ENCODE measurements at places on chromosomes 6 and 20. TPM values are rescaled to one million over a fixed set of nuclear protein-coding genes. Genes with fewer than 3 reads are reported as not detected.

The GCLC gene
- 32.2 TPM for total RNA-seq

The PRDM13 gene
- total RNA-seq: not detected

The TSPO2 gene
- not detected for total RNA-seq

The ZKSCAN8 gene
- total RNA-seq: 30.7 TPM

The GJA10 gene
- total RNA-seq: not detected

The C6orf58 gene
- not detected for total RNA-seq

The VIP gene
- total RNA-seq: not detected

GRCh38 chr6:62324834-62325233 lies 38.8 kb upstream of the KHDRBS2 start:
- no peaks in the 10 kb centered on the region for H3K36me3 ChIP-seq
- H3K27me3 ChIP-seq: no peaks in the 10 kb centered on the region
- no peak overlapping the region for H3K27ac ChIP-seq
- H3K4me3 ChIP-seq: no peak overlapping the region

DNA sequence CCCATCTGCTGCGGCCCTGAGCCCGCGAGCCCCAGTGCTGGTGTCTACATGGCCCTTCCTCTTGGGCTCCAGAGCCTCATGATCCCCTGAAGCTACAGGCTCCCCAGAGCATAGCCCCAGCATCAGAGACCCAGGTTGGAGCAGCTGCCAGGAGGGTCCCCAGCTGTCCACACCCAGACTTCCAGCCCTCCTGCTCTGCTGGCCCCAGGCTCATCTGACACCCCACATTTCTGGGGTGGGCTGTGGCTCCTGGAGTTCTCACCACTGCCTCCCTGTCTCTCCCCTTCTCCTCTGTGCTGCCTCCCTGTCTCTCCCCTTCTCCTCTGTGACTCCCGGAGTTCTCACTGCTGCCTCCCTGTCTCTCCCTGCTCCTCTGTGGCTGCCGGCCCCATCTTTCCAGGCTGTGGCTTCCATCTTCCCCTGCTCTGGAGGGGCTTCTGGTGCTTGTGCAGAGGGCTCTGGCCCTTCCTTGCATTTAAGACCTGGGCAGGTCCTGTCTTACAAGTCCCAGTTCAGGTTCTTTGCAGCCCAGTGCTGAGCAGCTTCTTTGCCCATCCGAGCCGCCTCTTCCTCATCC lies 108.1 kb downstream of the ERMARD start:
- no peaks in the 10 kb centered on the region for H3K27me3 ChIP-seq
- peaks cover 12% of the 10 kb centered on the region for H3K4me1 ChIP-seq
- no peak overlapping the region for H3K4me3 ChIP-seq
- DNase-seq: no peak
- H3K36me3 ChIP-seq: peaks cover 2% of the 10 kb centered on the region

DNA sequence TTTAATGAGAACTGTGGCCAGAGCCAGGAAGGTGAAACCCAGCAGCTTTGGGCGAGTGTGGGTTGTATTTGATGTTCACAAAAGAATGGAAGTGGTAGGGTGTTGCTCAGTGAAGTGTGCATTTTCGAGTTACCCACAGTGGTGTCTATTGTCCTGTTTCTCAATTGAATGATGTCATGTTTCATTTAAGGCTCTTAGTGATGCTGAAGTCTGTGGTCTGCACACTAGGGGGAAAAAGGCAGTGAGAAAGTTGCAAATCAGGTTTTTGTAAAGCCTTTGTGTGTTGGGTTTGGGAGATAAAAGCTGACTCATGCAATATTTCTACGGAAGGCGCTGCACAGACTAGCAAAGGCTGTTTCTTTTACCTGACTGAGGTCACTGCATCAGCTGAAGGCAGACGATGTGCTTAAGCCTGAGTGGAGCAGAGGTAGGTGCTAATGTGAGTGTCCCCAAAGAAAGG lies 121.1 kb downstream of the PLEKHG1 start:
- H3K27ac ChIP-seq: no peak overlapping the region
- H3K36me3 ChIP-seq: no peaks in the 10 kb centered on the region
- H3K4me3 ChIP-seq: no peak overlapping the region
- no peak for DNase-seq
- peaks cover 9% of the 10 kb centered on the region for H3K4me1 ChIP-seq

- peaks cover 33% of the 10 kb centered on the region for H3K4me1 ChIP-seq
- no peaks in the 10 kb centered on the region for H3K27me3 ChIP-seq
- DNase-seq: no peak
- H3K36me3 ChIP-seq: no peaks in the 10 kb centered on the region
- no peak overlapping the region for H3K4me3 ChIP-seq
- peak overlapping the region; percentile 31 for H3K27ac ChIP-seq
These were observed 44.9 kb upstream of the TLDC2 start for GRCh38 chr20:36830791-36831691.

GRCh38 chr6:83061190-83061589 lies 4.5 kb downstream of the UBE3D start:
- H3K27ac ChIP-seq: no peak overlapping the region
- H3K36me3 ChIP-seq: peaks cover 2% of the 10 kb centered on the region
- no peak overlapping the region for H3K4me3 ChIP-seq
- H3K27me3 ChIP-seq: no peaks in the 10 kb centered on the region

GRCh38 chr6:43368259-43369160 lies 937 bp downstream of the ZNF318 start:
- no peak for DNase-seq
- H3K4me3 ChIP-seq: peak overlapping the region; percentile 80
- peak overlapping the region; percentile 61 for H3K27ac ChIP-seq
- peaks cover 12% of the 10 kb centered on the region for H3K36me3 ChIP-seq
- peaks cover 3% of the 10 kb centered on the region for H3K27me3 ChIP-seq

DNA sequence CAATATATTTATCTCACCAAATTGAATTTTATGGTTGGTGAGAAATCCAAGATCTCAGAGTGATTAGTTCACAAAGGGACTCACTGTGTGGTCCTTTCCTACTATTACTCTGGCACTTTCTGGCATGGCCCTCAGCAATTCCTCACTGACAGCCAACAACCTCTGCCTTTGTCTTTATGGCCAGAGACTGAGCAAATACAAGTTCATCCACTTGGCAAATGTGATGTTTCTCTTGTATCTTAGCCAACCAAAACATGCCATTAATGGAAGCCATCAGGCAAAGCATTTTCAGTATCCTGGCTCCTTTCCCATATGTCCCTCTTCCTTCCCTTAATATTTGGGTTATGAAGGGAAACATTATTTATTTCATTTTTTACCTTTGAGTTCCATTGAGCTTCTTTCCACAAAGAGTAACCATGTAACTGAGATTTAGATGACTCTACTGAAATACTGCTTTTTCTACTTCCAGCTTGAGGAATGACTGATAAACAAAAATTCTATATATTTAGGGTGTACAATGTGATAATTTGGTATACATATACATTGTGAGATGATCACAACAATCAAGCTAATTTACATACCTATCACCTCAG lies 30.8 kb upstream of the SMLR1 start:
- H3K36me3 ChIP-seq: peaks cover 2% of the 10 kb centered on the region
- no peak overlapping the region for H3K4me3 ChIP-seq
- no peak overlapping the region for H3K27ac ChIP-seq

GRCh38 chr20:58389968-58390658 lies 1.1 kb downstream of the VAPB start:
- H3K27me3 ChIP-seq: no peaks in the 10 kb centered on the region
- H3K36me3 ChIP-seq: peaks cover 32% of the 10 kb centered on the region
- DNase-seq: no peak
- peak overlapping the region; percentile 94 for H3K4me3 ChIP-seq

- no peaks in the 10 kb centered on the region for H3K27me3 ChIP-seq
- DNase-seq: no peak
- H3K36me3 ChIP-seq: peaks cover 41% of the 10 kb centered on the region
- peak overlapping the region; percentile 18 for H3K27ac ChIP-seq
- peaks cover 15% of the 10 kb centered on the region for H3K4me1 ChIP-seq
- peak overlapping the region; percentile 11 for H3K4me3 ChIP-seq
These were observed 101.4 kb upstream of the FAM184A start for GRCh38 chr6:119179842-119180241.

- H3K4me1 ChIP-seq: no peaks in the 10 kb centered on the region
- H3K4me3 ChIP-seq: no peak overlapping the region
- DNase-seq: no peak
These were observed 191.0 kb upstream of the LRFN2 start for GRCh38 chr6:40778196-40778595.

- no peak for DNase-seq
- H3K4me3 ChIP-seq: no peak overlapping the region
- peaks cover 4% of the 10 kb centered on the region for H3K27me3 ChIP-seq
- no peak overlapping the region for H3K27ac ChIP-seq
- no peaks in the 10 kb centered on the region for H3K4me1 ChIP-seq
- no peaks in the 10 kb centered on the region for H3K36me3 ChIP-seq
These were observed 78.3 kb downstream of the CD109 start for GRCh38 chr6:73774311-73774774.
